SK-N-SH (cell line): ENCODE measurements at places on chromosomes 12 and 14. TPM values are rescaled to one million over a fixed set of nuclear protein-coding genes. Genes with fewer than 3 reads are reported as not detected.

The CLEC2B gene
- polyA plus RNA-seq, result not detected in 2 replicates

The PPP2R5C gene
- polyA plus RNA-seq, result 43.7 and 61.0 TPM in 2 replicates

The TSHR gene
- polyA plus RNA-seq, result not detected in 2 replicates

The FAM181A gene
- polyA plus RNA-seq, result not detected in 2 replicates

- no peak for DNase-seq
These were observed 34.6 kb downstream of the ACAD10 start for GRCh38 chr12:111720457-111720856.

DNA sequence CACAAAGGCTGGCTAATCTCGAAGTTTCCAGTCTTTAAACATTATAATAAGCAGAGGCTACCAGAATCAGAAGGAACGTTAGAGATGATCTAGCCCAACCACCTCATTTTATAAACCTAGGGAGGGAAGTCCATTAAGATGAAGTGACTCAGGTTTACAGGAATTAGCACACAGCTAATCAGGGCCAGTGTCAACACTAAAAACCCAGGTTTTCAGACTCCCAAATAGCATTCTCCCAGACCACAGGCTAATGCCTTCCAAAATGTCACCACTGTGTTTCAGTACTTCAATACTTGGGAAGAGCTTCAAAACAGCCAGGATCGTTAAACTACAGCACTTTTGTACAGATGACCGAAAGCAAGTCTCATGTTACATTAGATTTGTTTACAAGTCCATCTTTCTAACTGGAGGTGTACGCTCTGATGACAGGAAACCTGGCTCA lies 89.2 kb downstream of the FOXN3 start:
- no peak for DNase-seq

GRCh38 chr14:54667026-54667744 lies 100.3 kb downstream of the SAMD4A start:
- no peak for DNase-seq

DNA sequence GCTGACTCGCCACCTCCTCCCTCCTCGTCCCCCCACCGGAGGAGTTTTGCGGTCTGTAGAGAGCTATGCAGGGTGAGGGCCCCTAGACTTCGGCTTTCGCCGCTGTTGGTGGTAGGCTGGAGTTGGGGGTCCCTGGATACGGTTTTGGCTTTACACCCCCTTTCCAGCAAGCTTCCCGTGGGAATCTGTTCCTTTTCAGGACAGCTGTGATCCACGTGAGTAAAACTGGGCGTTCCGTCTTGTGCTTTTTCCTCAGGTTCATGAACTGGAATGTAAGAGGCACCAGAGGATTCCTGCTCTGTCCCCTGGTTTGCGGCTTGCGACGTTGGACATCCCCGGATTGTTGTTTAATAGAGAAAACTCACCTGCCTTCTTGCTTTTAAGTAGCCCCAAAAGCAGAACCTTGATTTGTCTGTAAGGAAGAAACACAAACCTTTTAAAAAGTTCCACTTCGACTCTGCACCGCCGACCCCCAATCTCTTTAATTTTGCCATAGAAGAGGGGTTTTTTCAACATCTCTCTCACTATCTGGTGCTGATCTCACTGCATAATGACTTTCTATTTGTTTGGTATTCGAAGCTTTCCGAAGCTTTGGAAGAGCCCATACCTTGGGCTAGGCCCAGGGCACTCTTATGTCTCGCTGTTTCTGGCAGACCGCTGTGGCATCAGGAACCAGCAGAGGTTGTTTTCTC lies 490 bp downstream of the PRORP start:
- peak; percentile 10 for DNase-seq

DNA sequence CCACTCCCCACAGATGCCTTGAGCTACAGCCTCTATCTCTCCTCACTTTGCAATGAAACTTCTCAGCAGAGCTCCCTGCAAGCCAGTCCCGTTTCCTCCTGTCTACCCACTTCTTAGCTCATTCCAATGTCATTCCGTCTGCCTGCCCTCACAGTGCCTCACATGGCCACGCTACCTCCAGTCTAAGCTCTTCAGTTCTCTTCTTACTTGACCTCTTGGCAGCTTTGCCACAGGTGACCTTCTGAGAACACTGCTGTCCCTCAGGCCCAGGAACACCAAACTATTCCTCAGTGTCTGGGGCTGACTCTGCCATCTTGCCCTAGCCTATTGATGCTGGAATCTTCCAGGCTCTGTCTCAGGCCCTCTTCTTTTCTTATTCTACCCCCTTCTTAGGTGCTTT lies 110.1 kb downstream of the EGLN3 start:
- DNase-seq, result no peak

GRCh38 chr14:22973217-22974032 lies 8.9 kb downstream of the AJUBA start:
- peak; percentile 67 for DNase-seq

GRCh38 chr14:72528059-72528862 lies 365.6 kb downstream of the DPF3 start:
- DNase-seq, result no peak

DNA sequence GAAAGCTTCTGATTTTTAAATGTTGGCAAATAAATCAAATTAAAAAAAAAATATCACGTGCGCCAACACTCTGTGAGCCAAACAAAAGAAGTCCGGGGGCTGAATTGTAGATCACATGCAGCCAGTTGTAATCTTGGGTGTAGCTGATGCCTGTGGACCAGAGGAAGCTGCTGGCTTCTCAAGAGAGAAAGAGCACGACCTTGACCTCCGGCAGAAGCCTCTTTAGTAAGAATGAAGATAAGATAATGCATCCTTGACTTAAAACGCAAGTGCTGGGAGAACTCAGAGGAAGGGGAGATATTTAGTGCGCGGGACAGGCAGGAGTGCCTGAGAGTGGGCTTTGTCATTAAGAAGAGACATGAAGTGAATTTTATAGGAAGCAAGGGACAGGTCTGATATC lies 162.8 kb upstream of the TBX3 start:
- no peak for DNase-seq

- peak; percentile 30 for DNase-seq
These were observed 220.5 kb downstream of the BCAT1 start for GRCh38 chr12:24728366-24728765.
